ENCODE measurements at places on chromosomes 4 and X. TPM values are rescaled to one million over a fixed set of nuclear protein-coding genes. Genes with fewer than 3 reads are reported as not detected.

DNA sequence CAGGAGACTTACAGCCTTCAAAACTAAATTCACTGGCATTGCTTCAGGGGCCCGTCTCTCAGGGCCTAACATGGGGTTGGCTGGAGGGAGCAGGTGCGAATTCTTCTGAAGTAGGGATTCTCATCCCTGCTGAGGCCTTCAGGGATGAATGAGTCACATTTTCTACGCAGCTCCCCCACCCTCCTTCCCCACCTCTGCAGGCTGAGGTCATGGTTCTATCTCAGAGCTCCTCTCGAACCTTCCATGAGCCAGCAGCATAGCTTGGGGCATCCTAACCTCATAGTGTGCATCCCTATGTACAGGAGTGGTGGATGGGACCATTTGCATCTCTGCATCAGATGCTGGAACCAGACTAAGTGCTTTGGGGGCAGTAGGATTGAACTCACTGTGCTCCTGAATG lies 309.2 kb downstream of the EVC2 start:
- no peak for DNase-seq

DNA sequence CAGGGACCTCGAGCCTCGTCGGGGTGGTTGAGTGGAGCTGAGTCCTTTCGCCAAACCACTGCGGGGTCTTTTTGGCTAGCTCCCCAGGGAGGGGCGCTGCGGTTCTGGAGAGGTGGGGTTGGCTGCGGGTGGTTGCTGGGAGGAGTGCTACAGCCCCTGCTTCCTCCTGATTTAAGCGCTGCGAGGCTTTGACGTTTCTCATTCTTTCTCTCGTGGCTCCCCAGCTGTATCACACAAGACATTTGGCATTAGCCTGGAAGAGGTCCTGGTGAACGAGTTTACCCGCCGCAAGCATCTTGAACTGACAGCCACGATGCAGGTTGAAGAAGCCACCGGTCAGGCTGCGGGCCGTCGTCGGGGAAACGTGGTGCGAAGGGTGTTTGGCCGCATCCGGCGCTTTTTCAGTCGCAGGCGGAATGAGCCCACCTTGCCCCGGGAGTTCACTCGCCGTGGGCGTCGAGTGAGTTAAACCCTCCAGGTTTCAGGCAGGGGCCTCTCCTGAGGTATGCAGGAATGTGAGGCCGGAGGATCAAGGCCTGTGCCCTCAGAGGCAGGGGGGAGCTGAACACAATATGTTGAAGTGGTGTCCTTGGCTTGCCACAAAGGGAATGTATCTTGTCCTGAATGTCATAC lies 25.5 kb downstream of the ARHGAP36 start:
- DNase-seq, result no peak

The GPR119 gene
- not detected for total RNA-seq

The ODAPH gene
- total RNA-seq, result not detected

The ZNF280C gene
- 5.0 TPM for total RNA-seq

Data from ascending aorta (tissue), 2 donors.